Motor neuron (in vitro differentiated cells): ENCODE measurements at places on chromosomes 3 and 15. TPM values are rescaled to one million over a fixed set of nuclear protein-coding genes. Genes with fewer than 3 reads are reported as not detected.
A peak's percentile ranks its signal among the peaks of the same experiment; 100 is the strongest.

DNA sequence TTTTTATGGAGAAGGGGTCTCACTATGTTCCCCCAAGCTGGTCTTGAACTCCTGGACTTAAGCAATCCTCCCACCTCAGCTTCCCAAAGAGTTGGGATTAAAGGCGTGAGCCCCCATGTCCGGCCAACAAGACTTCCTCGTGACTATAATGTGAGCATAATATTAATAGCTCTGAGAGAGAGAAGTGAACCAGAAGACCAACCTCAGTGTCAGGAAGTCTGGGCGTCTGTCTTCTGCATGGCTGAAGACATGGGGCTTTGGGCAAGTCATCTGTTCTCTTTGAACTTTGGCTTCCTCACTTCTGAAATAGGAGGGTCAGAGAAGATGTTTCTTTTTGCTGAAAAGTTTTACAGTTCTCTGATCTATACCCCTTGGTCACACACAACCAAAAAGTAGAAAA, 92.1 kb downstream of the SLC49A4 start:
- ATAC-seq, result no peak

The SAMMSON gene
- total RNA-seq, result 0.36 and 0.46 TPM in 2 replicates

The CCR4 gene
- total RNA-seq, result 0.10 TPM in 1 of 2 replicates, not detected in the other

DNA sequence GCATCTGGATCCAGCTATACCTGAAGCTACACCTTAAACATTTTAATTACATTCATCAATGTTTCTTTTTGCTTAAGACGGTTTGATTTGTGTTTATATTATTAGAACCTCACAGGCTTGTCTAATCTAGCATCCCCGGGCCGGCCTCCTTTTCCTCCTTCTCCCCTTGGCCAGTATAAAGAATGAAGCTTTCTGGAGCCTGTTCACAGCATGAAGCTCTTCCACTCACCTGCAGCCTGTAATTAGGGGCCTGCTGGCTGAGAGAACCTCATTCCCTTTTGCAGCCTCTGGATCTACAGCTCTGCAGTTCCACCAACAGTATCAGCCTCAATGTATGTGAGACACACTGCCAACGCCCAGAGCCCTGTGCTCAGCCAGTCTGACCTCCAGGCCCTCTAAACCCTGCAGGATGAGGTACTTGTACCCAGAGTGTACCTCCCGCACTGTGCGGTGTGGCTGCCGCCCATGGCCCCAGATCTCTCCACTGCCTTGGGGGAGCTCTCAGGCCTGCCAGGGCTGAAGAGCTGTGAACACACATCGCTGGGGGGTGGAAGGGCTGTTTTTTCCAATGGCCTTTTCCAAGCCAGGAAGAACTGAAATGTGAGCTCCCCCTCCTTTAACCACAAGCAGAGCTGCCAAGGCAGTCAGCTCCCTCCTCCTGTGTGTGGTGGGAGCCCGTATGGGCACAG, 114.7 kb upstream of the ALDH1A3 start:
- ATAC-seq, result peak; percentile 19

GRCh38 chr15:40593165-40593564, 884 bp upstream of the KNL1 start:
- no peak for ATAC-seq

DNA sequence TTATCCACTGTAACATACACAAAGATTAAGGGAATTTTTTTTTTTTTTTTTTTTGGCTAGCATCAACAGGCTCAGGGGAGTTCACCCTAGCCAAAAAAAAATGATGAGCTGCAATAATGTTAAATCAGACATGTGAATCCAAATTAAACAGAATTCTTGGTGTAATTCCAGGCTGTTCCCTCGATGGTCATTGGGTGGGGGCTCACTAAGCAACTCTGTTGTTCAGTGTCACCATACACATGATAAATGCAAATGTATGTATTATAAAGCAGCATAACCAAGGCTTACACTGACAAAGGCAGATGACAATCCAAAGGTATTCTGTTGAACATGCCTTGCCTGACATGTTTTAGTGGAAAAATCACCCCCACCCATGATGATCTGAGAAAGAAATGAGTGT, 29.0 kb downstream of the IL1RAP start:
- ATAC-seq, result no peak

The CHRM5 gene
- 0.90 and 1.1 TPM in 2 replicates for total RNA-seq

The ATP13A5 gene
- 0.76 and 0.97 TPM in 2 replicates for total RNA-seq

The ROPN1 gene
- 0.17 TPM in 1 of 2 replicates, not detected in the other for total RNA-seq
